Kidney epithelial cell (primary cell): ENCODE measurements at places on chromosomes 6 and 20. TPM values are rescaled to one million over a fixed set of nuclear protein-coding genes. Genes with fewer than 3 reads are reported as not detected.

The FAM83C gene
- not detected in 2 replicates for total RNA-seq

The OR12D3 gene
- total RNA-seq, result not detected in 2 replicates

DNA sequence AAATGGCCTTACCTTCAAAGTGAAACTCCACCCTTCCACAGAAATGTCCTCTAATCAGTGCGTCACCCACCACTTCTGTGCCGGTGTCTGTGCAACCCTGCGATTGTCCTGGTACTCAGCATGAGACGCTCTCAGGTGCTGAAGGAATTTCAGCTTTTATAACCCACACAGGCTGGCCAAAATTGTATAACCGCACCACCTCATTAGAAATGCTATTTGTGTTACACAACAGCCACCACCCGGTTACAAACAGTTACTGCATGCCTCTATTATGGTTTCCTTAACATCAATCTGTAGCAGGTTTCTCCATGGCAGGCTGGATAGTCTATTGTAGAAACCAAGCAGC, 51.5 kb downstream of the SLC23A2 start:
- no peak for DNase-seq

- DNase-seq, result no peak
Observed at GRCh38 chr6:39441986-39442385, 119.5 kb upstream of the KCNK16 start.

GRCh38 chr6:63066055-63066704, 145.1 kb upstream of the FKBP1C start:
- DNase-seq, result no peak

- peak; percentile 71 for DNase-seq
Observed at GRCh38 chr6:119541132-119541905, 191.8 kb upstream of the MAN1A1 start.

- DNase-seq, result no peak
Observed at GRCh38 chr20:37398750-37399621, 53.0 kb downstream of the SRC start.

GRCh38 chr6:11172501-11173327, 59.8 kb downstream of the NEDD9 start:
- DNase-seq, result no peak
